Activated T-cell treated with anti-CD3 and anti-CD28 coated beads, Interleukin-2, amount 50 U/mL, for 72 hours (primary cell): ENCODE measurements at places on chromosomes 1 and 21.

DNA sequence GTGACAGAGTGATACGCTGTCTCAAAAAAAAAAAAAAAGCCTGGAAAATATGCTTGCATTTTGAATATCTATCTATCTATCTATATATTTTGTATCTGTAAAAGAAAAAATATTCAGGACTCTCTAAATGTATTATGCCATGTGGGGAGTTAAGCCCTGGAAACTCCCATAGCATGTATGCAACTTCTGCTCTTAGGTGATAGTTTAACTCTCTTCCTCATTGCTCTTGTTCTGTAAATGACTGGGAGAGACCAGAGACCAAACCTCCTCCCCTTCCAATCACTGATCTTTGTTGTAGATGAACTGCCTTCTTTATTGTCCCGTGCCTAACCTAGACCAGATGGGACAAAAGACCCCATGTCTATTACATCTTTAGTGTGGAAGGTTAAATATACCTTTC lies 37.6 kb upstream of the CAMTA1 start:
- DNase-seq: no peak

GRCh38 chr1:27961646-27962221 lies 2.0 kb downstream of the XKR8 start:
- no peak for DNase-seq

GRCh38 chr21:42843056-42843455 lies 36.3 kb downstream of the WDR4 start:
- no peak for DNase-seq

DNA sequence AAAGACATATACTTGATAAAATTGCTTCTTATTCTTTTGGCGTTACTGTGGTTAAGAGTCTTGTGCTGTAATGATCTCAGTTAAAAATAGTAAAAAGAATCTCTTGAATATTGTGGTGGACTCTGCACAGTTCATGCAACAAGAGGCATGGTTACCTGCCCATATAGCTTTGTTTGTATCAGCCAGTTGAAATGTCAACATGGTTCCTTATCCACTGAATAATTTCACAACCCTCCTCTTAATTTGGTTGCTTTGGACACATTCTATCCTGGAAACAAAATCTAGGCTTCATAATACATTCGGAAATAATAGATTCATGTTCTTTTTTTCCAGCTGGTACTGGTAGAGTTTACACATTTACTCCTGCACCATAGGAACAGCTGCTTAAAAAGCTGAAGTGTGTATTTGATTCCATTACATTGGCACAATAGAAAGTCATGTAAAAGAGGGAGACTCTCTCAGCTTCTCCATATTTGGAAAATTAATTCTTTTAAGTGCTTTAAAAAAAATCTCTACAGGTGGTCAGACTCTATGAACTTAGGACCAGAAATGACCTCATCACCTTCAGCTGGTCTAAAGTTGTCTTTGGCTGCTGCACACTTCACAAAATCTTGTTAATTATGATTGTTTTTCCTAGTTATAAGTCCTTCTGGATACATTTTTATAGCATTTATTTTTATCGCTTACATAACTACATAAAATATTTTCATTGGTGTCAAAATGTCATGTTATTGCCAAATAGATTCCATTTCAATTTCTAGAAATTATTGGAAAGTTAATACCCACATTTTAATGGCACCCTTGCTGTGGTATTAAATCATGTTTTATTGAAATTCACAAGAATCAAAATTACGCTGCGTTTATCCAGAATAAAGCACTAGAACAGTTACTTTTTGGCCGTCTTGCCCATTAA lies 100.2 kb downstream of the LTN1 start:
- no peak for DNase-seq

- no peak for DNase-seq
These were observed 31.5 kb downstream of the JAK1 start for GRCh38 chr1:64934878-64935275.

DNA sequence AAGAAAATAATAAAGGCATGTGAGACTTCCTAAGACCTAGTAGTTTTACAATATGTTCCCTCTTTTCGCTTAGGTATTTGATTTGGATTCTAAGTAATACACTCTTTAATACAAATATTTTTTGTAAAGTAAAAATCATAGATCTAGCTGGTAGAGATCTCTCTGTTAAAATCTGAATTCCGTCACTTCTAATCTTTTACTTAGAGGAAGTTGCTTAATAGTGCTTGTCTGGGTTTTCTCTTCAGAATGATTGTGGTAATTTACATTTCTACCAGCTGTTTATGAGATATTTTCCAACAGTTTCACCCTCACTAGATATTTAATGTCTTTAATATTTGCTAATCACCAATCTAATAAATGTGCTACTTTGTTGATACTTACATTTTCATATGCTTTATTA lies 23.3 kb downstream of the RBM11 start:
- no peak for DNase-seq

DNA sequence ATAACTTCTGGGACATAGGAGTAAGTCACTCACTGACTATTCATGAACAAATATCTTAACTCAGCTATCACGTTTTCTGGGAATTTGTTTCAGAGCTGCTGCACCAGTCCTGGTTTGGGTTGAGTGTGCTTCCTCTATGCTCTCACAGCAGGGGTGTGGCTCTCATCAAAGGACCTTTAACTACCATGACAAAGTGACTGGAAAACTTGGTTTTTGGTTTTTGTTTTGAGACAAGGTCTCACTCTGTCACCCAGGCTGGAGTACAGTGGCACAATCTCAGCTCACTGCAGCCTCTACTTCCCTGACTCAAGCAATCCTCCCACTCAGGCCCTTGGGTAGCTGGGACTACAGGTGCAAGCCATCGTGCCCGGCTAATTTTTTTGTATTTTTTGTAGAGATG lies 4.1 kb downstream of the ILDR2 start:
- DNase-seq: no peak

GRCh38 chr1:244395965-244396364 lies 55.7 kb downstream of the ADSS2 start:
- no peak for DNase-seq

- DNase-seq: no peak
These were observed 6.3 kb downstream of the TMEM81 start for GRCh38 chr1:205077934-205078311.

- no peak for DNase-seq
These were observed 58.1 kb upstream of the VTCN1 start for GRCh38 chr1:117268535-117269455.

DNA sequence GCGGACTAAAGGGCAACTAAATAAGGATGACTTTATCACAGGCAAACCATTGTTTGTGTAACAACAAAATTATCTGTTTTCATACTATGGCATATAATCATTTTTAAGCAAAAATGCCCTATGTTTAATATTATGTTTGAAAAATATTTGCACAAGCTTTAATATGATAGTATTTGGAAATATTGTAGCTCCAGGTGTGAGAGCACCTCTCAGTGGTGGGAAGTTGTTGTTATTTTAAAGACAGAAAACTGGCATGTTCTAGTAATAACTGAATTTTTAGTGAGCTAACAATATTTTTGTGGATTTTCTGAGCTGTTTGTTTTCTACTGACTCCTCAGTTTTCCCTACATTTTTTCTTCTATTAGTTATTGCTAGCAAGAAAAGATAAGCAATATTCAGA lies 578.8 kb downstream of the KCNT2 start:
- DNase-seq: no peak

- peak; percentile 37 for DNase-seq
These were observed 2.3 kb downstream of the H3-3A start for GRCh38 chr1:226064816-226065248.

DNA sequence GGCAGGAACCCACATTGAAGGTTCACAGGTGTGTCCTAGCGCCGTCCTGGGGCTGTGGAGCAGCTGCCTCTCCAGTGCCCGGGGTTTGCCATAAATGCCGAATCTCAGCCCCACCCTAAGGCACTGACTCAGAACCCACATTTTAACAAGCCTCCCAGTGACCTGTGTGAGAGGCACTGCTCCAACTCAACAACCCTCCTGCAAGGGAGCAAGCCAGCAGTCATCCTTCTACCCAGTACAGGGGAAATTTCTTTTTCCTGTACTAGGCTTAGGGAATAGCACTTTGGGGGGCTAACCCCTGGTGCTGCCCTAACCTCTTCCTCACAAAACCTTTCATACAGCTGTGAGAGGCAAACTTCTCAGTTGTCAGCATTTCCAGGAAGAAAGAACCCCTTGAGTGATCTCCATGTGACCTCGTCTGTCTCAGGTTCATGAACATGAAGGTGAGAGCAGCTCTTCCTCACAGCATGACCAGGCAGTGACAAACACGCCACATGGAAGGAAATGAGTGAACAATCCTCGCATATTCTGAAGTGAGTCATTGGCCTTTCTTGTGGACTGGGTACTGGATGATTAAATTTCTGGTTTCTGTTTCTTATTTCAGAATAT lies 11.4 kb upstream of the BCAR3 start:
- DNase-seq: peak; percentile 77

GRCh38 chr1:193322211-193322610 lies 135.8 kb upstream of the B3GALT2 start:
- DNase-seq: no peak

DNA sequence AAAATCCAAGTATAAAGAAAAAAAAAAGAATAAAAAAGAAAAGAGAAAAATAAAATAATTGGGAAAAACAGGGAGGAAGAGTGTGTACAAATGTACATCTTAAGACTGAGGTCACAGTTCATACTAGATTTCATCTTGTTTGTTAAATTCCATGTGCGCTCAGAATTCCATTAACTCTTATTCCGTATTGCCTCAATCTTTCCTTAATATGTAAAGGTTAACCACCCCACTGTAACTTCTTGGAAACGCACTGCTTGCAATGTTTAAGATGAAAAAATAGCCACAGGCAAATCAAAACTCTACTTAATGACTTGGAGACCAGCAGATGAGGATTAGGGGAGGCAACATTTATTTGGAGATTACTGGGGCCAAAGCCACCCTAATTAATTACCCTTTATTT lies 23.9 kb upstream of the KCNE1 start:
- no peak for DNase-seq

GRCh38 chr1:95287825-95288224 lies 53.8 kb downstream of the RWDD3 start:
- DNase-seq: no peak

DNA sequence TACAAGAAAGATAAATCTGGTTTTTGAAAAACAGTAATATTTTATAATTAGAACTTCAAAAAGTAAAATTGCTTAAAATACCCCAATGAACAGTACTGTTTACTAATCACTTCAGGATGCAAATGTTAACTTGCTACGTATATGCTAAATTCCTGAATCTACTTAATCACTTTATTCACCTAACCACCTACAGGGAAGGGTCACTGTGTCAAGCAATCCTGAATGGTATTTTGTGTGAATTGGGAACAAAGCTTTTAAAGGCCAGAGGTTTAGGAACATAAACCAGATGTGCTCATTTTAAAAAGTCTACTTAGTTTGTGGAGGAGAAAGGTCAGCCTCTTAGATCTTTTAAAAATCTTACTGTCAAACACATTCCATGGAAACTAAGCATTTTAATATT lies 1143.0 kb upstream of the ADGRL2 start:
- no peak for DNase-seq

GRCh38 chr1:48665708-48666407 lies 110.8 kb downstream of the BEND5 start:
- no peak for DNase-seq

DNA sequence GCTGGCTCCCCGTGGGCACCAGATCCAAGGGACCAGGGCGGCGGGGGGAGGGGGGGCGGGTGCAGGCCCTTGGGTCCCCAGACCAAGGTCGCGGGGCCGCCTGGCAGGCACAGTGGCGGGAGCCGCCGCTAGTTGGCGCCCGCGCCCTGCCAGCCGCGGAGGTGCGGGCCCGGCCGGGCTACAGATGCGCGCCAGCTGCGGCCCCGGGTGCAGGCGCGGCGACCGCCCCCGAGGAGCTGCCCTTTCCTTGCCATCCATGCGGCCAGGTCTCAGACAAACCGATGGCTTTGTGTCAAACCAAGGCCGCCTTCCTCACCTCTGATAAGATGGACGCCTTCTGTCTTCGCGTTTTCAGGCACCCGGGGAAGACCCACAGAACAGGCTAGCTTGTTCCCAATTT lies 2.2 kb upstream of the RUNX3 start:
- peak; percentile 85 for DNase-seq
